ENCODE measurements at places on chromosomes 7 and 10. TPM values are rescaled to one million over a fixed set of nuclear protein-coding genes. Genes with fewer than 3 reads are reported as not detected.

- DNase-seq, result peak; percentile 24
Observed at GRCh38 chr10:35416619-35417312, 80.5 kb downstream of the CCNY start.

DNA sequence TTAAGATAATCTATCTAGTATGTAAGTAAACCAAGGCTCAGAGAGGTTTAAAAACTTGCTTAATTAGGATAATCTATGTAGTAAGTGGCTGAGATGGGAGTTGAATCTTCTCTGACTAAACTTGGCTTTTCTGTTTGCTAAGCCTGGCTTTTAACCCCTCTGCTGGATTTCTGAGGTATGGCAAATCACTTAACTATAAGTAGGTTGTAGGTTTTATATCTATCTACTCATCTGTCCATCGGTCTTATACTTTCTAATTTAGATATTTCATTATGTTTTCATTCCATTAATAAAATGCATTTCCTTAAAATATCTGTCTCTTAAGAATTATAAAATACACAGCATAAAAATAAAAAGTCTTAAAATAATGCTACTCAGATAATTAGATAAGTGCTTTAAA, 59.4 kb downstream of the ST7 start:
- no peak for DNase-seq

DNA sequence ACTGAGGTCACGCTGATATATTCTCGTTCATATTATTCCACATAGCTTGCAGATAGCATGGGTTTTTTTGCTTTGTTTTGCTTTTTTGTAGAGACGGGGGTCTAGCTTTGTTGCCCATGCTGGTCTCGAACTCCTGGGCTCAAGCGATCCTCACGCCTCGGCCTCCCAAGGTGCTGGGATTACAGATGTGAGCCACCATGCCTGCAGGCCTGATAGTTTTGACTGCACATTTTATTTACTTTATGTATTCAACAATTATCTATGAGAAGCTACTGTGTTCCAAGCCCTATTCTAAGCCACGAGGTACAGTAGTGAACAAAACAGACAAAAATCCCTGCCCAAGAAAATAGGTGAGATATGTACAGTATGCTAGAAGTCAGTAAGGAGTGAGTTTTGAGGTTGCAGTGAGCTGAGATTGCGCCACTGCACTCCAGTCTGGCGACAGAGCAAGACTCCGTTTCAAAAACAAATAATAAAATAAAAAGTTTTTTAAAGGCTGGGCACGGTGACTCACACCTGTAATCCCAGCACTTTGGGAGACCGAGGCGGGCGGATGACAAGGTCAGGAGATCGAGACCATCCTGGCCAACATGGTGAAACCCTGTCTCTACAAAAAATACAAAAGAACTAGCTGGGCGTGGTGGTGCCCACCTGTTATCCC, 1.3 kb upstream of the YWHAG start:
- no peak for DNase-seq

- no peak for DNase-seq
Observed at GRCh38 chr10:75207079-75207856, 3.3 kb upstream of the VDAC2 start.

DNA sequence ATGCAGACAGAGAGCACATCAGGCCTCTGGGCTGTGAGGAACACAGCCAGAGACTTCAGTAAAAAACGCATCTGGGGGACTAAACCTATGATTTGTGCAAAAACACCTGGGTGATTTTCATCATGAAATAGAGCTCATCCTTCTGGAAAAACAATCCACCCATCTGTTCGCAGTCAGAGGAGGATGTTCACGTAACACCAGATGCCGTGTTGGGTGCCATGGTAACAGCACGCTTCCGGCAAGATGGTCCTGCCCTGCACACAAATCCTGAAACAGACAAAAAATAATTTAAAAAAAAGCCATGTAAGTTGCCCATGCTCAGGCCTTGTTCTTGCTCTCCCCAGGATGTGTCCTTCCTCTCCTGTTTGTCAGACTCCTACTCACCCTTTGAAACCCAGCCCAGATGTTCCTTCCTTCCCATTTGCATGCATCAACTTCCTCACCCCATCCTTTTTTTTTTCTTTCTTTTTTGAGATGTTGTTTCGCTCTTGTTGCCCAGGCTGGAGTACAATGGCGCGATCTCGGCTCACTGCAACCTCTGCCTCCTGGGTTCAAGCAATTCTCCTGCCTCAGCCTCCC, 28.3 kb upstream of the GNA12 start:
- DNase-seq, result no peak

DNA sequence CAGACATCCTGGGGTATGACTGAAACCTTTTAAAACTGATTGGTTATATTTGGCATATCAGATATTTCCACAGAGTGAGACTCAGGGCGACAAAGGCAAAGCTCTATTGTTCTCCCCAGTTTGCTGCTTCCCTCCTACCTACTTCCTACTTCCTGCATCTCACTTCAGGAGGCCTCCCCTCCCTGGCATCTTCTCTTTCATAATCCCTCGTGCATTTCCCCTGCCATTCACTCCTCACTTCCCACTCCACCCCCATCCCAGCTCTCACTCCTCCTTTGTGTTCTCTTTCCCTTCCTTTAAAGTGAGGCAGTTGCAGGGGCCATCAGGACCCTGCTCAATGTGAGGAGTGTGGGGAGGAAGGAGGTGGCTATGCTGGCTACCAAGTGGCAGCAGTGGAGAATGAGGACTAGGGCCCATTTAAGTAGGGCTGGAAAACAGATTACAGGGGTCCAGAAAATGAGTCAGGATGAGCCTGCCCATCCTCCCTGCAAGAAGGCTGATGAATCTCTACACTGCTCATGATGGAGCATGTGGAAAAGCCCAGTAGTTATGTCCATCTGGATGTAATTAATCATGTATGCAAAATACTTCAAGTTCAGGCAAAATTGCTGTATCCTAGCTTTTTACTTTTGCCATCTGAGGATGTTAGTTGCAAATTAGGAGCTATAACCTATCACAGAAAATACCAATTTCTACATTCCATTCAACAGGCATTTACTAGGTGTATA, 311.8 kb upstream of the IMMP2L start:
- no peak for DNase-seq

DNA sequence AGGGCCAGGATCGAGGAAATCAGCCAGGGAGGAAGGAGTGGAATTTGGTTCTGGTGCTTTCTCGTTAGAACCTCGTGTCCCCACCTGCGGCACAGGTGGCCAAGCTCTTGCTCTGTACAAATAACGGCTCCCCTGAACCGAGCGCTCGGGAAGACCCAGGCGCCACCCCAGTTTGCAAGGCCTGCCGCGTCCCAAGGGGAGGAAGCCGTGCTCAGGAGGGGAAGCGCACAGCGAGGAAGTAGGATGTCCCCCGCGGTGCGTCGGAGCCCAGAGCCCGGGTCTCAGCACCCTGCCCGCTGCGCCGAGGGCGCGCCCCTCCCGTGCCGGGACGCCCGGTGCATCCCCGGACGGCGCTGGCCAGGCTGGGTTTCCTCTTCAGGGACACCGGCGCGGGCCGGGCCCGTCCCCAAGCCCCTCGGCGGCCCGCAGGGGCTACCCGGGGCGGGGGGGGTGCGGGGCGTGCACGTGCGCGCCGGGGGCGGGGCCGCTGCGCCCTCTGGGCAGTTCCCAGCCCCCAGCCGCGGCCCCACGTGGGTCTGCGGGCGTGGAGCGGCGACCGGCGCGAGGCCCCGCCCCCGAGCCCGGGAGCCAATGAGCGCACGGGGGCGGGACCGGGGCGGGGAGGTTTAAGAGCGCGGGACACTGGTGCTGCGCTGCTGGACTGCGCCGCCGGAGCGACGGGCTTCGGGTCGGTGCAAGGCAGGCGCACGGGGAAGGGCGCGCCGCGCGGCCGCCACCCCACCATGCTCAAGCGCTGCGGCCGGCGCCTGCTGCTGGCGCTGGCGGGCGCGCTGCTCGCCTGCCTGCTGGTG, at the start of gene LFNG:
LFNG (plus strand) TSS at position 656 of the 812 bp plus-strand sequence; CDS start at position 744, 88 bp downstream.
- peak; percentile 90 for DNase-seq

DNA sequence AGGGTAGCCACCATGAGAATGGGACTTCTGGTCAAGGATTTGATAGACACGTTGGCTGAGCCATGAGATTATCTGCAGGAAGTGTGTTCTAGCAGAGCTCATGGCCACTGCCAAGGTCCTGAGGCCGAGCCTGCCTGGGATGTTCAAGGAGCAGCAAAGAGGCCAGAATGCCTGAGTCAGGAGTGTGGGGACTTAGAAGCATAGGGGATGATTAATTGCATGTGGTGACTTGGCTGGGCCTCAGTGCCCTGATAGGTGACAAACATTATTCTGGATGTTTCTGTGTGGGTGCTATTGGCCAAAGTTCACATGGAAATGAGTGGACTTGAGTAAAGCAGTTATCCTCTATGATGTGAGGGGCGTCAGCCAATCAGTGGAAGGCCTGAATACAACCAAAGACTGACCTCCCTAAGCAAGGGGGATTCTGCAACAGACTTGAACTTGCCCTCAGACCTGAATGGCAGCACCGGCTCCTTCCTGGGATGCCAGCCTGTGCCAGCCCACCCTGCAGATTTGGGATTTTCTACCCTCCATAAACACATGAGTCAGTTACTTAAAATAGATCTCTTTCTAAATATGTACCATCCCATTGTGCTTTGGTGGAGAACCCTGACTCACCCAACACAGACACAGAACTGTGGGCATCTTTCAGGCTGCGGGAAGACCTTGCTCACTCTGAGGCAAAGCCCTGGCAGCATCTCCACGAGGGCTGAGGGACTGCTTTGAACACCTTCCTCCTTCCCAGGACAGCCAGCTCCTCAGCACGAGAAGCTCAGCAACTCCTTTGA, 363.9 kb upstream of the MGMT start:
- no peak for DNase-seq

DNA sequence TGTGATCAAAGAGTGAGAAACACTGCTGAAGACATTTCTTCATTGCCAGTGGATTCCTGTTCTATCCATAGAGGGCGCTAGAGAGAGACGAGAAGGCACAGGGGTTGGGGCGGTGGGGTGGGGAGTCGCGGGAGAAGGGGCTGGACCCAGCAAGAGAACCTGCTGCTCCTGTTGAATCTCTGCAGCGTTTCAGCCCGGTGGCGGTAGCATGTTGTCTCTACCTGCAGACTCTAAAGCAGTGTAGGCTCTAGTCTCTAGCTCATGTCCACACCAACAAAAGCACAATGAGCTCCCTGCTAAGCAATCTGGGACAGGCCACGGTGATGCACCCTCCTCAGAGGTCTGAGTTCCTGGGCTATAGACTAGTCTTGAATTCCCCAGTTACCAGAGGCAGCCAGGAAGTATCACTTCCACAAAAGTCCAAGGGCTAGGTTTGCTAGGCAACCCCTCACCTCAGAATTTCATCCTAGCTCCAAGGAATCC, 167.7 kb downstream of the DGKB start:
- no peak for DNase-seq

DNA sequence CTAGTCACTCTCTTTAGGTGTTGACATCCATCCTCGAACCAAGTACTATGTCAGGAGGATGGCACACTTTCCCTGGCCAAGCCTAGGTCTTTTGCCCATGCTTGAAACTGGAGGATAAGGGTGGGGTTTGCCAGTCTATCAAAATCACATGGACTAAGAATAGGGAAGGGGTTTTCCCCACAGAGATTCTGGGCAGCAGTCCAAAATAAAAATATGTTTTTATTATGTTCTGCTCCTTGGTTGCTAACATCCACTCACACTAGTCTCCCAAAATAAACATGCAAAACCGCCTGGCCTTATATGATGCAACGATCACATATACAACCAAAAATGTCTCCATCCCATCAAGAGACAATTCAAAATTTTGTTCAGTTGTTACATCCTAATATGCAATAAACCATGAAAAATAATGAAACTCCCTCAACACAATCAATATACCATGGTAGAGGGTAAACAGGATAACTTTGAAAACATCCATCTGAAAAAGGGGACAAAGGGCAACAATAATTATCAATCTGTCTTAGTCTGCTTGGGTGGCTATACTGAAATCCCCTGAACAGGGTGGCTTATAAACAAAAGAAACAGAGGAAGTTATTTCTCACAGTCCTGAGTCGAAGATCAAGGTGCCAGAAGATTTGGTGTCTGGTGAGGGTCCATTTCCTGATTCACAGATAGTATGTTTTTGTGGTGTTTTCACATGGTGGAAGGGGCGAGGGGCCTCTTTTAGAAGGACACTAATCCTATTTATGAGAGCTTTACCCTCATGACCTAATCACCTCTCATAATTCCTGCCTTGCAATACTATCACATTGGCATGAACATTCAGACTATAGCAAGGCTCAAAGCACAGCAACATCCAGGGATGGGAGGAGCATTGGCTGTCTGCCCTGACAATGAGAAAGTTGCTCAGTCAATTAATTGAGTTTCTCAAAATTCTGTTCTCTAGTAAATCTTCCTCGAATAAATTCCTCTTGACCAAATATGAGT, 159.3 kb downstream of the ETV1 start:
- DNase-seq, result peak; percentile 30

DNA sequence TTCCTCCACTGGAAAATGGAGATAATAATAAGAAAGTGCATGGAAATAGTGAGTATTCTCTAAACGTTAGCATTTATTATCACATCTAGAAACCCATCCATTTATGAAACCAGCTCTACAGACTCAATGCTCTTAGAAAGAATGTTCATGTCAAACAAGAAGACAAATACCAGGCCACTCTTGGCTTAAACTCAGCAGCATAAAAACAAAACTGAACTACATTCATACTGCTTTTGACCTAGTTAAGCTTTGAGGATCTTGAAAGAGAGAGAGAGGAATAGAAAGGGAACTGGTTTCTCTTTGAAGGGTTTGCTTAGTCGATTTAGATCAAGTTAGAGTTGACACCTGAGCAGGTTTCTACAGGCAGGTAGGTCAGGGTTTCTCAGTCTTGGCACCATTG, 332.9 kb upstream of the PRKCQ start:
- DNase-seq, result no peak

- no peak for DNase-seq
Observed at GRCh38 chr10:78512205-78512550, 478.5 kb downstream of the RPS24 start.

EPDR1 gene
- polyA plus RNA-seq, result 127 TPM

H2BK1 gene
- not detected for polyA plus RNA-seq

GIMAP7 gene
- polyA plus RNA-seq, result 10.4 TPM

SLC39A12 gene
- not detected for polyA plus RNA-seq

RBM33 gene
- polyA plus RNA-seq, result 57.3 TPM

TYW1B gene
- 6.8 TPM for polyA plus RNA-seq

SKIDA1 gene
- not detected for polyA plus RNA-seq

FRMD4A gene
- 28.4 TPM for polyA plus RNA-seq

NODAL gene
- 0.16 TPM for polyA plus RNA-seq

ZNF680 gene
- 10.4 TPM for polyA plus RNA-seq

TMEM213 gene
- polyA plus RNA-seq, result 0.04 TPM

SGCE gene
- polyA plus RNA-seq, result 131 TPM

AHR gene
- polyA plus RNA-seq, result 18.2 TPM

HSPA12A gene
- 7.9 TPM for polyA plus RNA-seq

NEUROG3 gene
- polyA plus RNA-seq, result not detected

All from muscle of arm (tissue), 14 donors.